ENCODE measurements at places on chromosomes 2 and 18.

DNA sequence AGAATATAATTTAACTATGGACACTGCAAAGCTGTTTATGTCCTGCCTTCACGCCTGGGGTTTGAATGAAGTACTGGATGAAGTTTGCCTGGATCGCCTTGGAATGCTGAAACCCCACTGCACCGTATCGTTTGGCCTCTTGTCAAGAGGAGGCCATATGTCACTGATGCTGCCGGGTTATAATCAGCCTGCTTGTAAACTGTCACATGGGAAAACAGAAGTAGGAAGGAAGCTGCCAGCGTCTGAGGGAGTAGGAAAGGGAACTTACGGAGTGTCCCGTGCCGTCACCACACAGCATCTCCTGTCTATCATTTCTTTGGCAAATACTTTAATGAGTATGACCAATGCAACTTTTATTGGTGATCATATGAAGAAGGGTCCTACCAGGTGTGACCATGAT lies 105.8 kb downstream of the WDR7 start:
- peak; percentile 10 for DNase-seq

- no peak for DNase-seq
Observed at GRCh38 chr2:41910126-41910525, 137.7 kb upstream of the PKDCC start.

GRCh38 chr2:28422908-28423741 lies 30.5 kb downstream of the FOSL2 start:
- DNase-seq, result no peak

DNA sequence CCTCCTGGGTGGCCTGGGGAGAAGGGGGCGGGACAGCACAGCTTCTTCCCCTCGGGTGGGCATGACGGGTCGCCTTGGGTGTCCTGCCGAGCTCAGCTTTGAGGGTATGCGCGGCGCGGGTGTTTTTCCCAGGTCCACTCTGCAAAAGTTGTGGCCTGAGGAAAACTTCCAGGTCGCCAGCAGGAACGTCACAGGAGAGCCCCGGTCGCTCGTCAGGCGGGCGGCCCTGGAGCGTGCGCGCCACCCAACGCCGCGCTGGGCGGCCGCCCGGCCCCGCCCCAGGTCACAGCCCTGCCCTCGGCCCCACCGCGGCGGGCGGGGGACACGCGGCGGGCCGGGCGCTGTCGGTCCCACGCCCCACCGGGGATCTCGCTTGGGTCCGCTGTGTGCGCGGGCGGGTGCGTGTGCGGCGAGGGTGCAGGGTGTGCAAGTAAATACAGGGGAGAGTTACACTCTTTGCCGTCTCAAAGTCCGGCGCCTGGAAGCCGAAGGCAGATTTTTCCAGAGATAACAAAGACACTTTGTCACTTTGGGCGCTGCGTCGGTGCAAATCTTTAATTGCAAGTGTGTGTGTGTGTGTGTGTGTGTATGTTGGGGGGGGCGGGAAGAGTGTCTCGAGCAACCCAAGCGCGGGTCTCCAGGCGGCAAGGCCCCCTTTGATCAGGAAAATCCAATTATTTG lies 616 bp upstream of the SP5 start:
- DNase-seq, result no peak

DNA sequence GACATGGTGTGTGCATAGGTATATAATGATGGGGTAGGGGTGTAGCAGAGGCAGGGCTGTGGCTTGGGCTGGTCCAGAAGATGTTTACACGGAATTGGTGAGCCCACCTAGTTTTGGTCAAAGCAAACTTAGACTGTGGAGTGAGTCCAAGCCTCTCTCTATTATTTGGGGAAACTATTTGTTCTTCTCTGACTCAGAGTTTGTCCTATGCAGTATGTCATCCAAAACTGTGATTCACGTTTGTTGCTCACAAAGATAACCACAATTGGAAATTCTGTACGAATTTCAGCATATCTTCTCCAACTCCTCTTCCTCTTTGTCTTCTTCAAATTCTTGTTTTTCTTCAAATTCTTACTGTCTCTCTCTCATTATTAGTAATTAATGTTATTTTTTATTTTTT lies 292.9 kb downstream of the XIRP2 start:
- no peak for DNase-seq

DNA sequence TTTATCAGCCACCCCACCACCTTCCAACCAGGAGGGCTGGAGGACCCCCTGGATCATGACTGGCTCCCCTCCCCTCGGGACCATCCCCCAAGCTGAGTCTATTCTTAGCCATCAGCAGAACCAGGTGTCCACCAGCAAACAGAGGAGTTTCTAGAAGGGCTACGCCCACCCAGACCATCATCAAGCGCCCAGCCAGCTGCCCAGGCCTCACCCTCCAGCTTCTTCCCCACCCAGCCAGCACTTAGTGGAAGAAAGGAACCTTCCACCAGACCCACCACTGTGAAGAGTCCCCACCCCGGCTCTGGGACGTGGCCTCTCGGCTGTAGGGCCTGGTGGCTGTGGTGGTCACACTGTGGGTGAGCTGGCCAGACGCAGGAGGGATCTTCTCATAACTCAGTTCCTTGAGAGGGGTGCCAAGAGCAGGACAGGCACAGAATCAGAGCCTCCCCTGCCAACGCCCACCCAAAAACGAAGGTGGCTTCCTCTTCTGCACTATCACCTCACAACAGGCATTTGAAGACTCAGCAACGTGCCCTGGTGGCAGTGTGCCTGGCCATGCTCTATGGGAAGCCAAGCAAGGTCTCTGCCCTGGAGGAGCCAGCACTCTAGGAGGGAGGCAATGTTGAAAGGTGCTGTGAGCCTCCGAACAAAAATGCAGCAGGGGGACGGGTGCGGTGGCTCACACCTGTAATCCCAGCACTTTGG lies 19.0 kb downstream of the BIN1 start:
- DNase-seq, result no peak

DNA sequence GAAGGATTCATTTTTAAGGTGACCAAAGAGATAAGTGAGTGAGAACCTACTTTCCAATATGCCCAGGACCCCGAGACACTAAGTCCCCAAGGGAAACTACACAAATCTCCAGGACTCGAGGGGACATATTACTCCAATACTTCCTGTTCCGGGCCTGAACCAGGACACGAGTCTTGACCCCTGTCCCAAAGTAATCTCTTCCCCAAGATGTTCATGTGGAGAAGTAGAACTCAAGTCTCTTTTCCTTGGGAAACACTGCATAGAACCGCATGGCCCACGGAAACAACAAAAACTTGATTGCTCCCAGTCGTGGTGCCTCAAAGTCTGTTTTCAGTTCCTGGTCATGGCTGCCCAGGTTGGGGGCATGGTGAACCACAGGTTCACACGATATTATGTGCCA lies 87.2 kb upstream of the ZEB2 start:
- no peak for DNase-seq

GRCh38 chr2:20363578-20363977 lies 12.9 kb upstream of the PUM2 start:
- DNase-seq, result no peak

- DNase-seq, result no peak
Observed at GRCh38 chr2:268323-268722, 3.6 kb downstream of the ACP1 start.

DNA sequence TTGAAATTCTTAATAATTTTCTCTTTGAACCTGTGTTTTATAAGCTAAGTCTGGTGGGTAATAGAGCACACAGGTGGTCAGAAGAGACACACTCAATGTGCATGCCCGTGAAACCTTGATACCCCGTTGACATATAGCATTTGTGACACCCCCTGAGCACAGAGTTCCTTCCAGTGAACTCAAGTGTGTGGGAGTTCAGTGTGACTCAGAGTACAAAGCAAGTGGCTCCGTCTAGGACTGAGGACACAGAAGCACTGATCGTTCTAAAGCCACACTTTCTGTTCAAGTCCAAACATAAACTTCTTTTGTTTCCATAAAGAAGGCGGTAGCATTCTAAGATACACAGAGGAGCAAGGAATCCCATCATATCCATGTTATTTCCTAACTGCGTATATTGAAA lies 523.6 kb downstream of the PID1 start:
- no peak for DNase-seq

- DNase-seq, result no peak
Observed at GRCh38 chr2:181300600-181301291, 156.4 kb upstream of the ITGA4 start.

GRCh38 chr2:189580658-189581353 lies at the start of gene SLC40A1:
TSS of gene SLC40A1 (minus strand) at chr2:189580786. CDS start at chr2:189580460, 326 bp downstream.
- peak; percentile 56 for DNase-seq

GRCh38 chr2:56291711-56292110 lies 107.9 kb downstream of the CCDC85A start:
- DNase-seq, result no peak

DNA sequence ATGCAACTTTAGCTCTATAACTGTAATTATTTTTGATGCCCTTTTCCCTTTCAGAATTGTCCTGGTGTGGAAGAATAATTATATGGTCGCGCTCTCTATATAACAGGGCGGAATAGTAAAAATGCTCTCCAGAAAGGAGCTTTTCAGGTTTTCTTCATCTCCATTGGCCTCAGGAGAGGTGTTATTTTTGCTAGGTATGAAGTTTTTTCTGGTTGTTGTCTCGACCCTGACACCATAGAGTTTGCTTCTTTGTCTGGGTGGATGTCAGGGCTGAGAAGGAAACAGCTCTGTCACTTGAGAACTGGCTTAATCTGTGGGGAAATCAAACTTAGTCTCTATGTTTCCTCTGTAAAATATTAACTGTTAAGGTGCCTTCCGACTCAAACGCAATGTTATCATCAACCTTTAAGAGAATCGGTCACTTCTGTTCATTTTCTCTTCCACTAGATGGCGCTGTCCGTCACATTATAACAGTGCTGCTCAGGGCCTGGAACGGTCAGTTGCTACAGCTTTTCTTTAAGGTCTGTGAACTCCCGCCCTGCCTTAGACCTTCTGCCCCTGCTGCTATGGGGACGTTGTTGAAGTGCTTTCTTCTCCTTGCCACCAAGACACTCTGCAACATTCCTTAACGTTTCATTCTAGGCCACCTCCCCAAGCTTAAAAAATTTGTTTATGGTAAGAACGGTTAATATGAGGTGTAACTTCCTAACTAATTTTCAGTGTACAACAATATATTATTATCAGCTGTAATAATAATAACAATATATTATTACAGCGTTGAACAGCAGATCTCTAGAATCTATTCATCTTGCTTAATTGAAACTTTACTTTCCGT lies 23.8 kb upstream of the SERPINB12 start:
- peak; percentile 85 for DNase-seq

DNA sequence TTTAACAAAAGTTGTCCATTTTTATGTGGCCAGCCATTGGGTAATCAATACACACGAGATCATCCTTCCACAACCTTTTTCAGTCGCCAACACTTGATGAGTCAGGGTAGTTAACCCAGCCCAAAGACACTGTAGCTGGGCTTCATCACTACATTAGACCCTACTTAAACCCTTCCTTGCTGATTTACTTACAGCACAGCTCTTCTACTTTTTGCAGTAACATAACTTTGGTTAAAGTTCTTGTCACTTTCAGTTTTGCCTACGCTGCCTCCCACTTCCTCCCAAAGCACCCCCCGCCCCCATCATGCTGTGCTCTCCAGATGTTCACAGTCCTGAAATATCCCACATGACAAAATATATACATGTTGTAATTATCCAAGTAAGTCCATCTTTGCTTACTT lies 103.6 kb downstream of the CDK15 start:
- DNase-seq, result no peak

GRCh38 chr18:36623091-36623490 lies 205.7 kb downstream of the TPGS2 start:
- no peak for DNase-seq

DNA sequence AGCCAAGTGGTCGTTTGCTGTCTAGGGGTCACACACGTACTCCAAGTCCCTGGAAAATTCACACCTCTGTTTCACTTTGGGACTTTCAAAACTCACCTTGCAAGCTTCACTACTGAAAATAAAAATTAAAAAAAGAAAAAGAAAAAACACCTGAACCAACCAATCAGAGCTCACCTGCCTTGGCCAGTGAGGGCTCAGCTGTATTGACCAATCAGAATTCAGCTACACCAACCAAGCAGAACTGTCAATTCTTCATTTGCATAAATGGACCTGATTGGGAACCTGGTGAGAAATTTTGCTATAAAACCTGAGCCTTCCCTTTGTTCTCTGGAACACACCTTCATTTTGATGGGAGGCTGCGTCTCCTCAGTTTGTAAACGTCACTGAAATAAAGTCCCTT lies 176.4 kb downstream of the TTC32 start:
- DNase-seq, result no peak

DNA sequence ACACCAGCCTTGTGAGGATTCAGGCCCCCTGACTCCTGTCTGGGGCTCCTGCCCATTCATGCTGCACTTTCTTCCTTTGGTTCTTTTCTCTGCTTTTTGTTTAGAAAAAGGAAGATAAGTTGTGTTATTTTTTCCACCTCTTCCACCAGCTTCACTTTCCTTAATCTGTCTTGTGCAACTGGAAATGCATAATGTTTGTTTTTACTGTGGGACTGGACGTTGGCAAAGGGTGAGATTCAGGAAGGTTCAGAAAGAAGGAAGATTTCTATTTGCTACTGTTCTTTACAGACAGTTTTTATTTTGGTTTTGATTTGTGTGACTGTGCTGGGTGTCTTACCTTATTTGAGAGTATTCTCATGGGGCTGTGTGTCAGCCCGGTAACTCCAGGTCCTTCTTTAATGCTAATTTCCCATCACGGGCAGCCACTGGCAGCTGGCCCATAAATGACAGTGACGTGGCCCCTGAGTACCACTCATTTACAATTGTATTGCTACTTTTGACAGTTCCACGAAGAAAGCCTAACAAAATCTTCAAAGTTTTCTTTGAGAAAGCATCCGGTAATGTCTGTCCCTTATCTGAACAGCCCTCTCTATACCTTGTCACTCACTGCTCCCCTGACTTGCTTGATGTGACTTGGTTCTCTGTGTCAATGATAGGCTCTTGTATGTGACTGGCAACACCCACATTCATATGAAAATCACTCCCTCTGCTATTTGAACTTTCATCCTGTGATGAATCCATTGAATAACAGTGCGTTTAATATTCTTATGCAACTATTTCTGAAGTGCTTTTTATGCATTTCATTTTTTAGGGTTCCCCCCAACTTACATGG lies 32.7 kb downstream of the RHBDD1 start:
- DNase-seq, result no peak

DNA sequence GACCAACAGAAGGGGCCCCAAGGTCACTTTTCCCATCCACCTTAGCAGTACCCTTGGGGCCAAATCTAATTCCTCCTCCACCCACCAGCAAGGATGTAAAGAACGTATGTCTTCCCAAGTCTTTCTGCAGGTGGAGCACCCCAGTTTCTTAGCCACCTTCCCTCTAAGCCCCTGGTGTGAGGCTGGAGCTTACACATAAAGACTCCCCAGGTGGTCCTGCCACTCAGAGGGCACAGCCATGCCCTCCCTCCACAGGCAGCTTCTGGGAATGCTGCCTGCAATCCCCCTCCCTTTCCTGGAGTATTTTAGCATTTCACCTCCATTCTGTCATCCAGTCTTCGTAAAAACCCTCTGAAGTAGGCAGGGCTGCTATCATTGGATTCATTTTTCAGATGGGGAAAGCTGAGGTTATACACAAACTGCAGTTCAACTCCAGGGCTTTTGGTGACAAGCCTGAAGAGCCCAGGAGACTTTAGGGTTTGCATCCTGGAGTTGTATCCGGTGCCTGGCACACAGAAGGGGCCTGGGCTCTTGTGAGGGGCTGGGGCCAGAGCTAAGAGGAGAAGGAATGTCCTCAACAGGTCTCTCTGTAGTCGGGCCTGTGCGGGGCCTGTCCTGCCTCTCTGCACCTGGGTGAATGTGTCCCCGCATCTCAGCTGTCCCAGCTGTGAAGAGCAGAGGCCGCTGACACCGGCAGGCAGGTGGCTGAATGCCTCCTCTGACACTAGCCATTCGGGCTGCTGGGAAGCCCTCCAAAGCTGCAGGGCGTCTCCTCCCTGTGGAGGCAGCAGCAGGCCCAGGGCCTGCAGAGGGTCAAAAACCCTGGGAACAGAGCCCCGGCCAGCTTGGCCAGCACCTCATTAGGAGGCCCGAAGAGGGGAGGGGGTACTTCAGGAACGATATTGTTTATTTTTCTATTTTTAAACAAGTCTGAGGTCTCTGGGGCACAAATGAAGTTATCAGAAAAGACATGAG lies 27.6 kb downstream of the CIB4 start:
- no peak for DNase-seq

All from tibial nerve (tissue), 4 donors.